ENCODE measurements at places on chromosomes 5 and 9. TPM values are rescaled to one million over a fixed set of nuclear protein-coding genes. Genes with fewer than 3 reads are reported as not detected.

The OR13J1 gene
- not detected for total RNA-seq

The AIF1L gene
- 2.7 TPM for total RNA-seq

The WWC1 gene
- 51.9 TPM for total RNA-seq

The GMCL2 gene
- not detected for total RNA-seq

The ITGA1 gene
- 49.5 TPM for total RNA-seq

The NIM1K gene
- not detected for total RNA-seq

The LTC4S gene
- 3.6 TPM for total RNA-seq

The CCDC180 gene
- total RNA-seq, result 2.9 TPM

The ADAM19 gene
- total RNA-seq, result 6.3 TPM

The CMBL gene
- 109 TPM for total RNA-seq

GRCh38 chr9:23464275-23464674 is 361.8 kb downstream of the ELAVL2 start:
- no peak for DNase-seq

DNA sequence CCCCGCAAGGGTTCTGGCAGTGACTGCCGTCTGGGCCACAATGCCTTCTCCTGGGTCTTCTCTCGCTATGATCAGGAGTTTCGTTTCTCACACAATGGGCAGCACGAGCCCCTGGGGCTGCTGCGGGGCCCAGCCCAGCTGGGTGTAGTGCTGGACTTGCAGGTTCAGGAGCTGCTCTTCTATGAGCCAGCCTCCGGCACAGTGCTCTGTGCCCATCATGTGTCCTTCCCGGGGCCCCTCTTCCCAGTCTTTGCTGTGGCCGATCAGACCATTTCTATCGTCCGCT is 7.0 kb downstream of the HDHD3 start:
- DNase-seq, result no peak

GRCh38 chr9:76020652-76021051 is 130.2 kb downstream of the PCSK5 start:
- DNase-seq, result no peak

- DNase-seq, result no peak
Measured at GRCh38 chr5:52811067-52811749, 23.5 kb downstream of the ITGA1 start.

GRCh38 chr9:121169094-121169601 is 32.5 kb downstream of the RAB14 start:
- DNase-seq, result no peak

DNA sequence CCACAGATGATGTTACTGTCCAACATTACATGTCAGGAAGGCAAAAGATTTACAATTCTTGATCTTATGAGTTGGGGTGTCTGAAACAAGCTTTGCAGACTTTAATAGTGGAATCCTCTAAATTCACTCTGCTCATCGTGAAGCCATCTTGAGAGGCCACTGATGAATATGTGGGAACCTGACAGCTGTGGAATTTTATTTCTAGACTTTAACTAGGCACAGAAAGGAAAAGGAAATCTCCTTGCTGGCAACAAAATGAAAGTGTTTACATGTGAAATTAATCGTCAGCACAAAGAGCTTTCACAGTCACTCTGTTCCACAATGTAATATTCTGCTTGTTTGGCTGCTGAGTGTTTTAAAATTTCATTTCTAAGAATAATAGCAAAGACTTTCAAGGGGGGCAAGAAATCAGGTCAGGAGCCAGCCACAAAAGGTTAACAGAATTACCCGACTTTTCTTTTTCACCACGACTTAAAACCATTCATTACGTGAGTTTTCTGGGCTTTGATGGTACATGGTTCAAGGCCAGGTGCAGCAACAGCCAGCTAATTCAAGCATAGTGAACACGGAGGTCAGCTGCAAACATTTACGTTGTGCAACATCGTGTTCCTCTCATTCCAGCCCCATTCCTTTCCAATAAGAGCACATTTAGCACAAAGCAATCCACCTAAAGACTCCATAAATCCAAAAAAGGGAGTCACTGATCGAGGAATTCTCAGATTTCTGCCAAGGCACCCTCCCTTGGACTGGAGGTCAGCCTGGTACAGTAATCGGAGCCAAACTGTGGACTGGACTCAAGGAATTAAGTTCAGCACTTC is 14.6 kb downstream of the NREP start:
- DNase-seq, result no peak

DNA sequence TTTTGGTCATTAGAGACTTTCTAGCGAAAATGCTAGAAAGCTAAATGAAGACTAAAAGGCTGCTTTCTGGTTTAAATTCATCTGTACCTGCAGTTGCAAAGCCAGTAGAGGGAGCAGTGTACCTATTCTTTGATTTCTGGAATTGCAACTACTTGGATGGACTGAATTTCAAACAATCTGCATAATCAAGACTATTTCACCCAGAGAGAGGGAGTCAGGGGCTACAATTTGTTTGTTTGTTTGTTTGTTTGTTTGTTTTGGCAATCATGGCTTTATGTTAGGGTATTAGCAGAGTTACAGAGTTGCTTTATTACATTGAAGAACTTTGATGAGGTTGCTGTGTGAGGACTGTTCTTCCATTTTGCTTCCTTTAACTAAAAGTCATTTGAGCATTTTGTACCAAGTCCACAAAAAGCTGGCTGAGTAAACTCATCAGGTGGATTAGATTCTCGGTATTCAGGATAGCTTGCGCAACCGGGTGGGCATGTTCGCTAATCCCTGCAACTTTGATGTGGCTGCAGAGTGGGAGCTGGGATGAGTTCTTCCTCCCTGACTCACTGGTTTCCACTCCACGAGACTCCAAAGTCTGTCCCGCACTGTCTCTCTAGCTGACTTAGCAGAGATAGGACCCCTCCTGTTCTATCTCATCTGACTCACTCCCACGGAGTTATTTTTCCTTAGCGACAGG is 80.0 kb upstream of the TUT7 start:
- no peak for DNase-seq

- no peak for DNase-seq
Measured at GRCh38 chr9:69818750-69819345, 1.8 kb upstream of the CFAP95 start.

GRCh38 chr5:7714697-7715096 is 136.2 kb downstream of the CFAP90 start:
- no peak for DNase-seq

DNA sequence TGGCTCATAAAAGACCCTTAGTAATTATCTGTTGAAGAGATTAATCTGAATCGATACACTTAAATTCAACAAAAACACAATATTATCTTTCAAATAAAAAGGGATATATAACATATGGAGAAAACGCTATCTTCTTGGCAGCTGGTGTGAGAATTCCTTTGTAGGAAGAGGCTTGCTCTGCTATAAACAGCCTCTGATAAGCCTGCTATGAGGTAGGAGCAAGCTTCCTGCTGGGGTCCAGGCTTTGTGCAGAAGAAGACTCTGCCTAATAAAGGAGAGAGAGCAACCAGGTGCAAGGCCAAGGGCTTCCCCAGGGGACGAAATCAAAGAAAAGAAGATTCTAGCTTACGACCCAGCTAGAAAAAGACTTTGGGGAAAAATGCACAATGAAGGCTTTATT is 43.3 kb upstream of the SSBP2 start:
- DNase-seq, result no peak

DNA sequence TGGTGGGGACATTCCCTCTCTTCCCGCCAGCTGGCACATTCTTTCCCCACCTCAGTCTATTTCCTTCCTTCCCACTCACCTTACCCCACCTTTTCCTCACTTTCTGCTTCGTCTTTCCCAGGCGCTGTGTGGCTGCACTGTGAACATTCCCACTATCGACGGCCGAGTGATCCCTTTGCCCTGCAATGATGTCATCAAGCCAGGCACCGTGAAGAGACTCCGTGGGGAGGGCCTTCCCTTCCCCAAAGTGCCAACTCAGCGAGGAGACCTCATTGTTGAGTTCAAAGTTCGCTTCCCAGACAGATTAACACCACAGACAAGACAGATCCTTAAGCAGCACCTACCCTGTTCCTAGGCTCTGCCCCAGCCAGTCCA is 7.3 kb downstream of the DNAJB5 start:
- peak; percentile 83 for DNase-seq

- DNase-seq, result no peak
Measured at GRCh38 chr5:154174091-154174490, 16.4 kb upstream of the GALNT10 start.

GRCh38 chr9:131524665-131525315 is 6.3 kb downstream of the UCK1 start:
- DNase-seq, result no peak

- no peak for DNase-seq
Measured at GRCh38 chr5:98482321-98483300, 290.9 kb upstream of the RGMB start.

DNA sequence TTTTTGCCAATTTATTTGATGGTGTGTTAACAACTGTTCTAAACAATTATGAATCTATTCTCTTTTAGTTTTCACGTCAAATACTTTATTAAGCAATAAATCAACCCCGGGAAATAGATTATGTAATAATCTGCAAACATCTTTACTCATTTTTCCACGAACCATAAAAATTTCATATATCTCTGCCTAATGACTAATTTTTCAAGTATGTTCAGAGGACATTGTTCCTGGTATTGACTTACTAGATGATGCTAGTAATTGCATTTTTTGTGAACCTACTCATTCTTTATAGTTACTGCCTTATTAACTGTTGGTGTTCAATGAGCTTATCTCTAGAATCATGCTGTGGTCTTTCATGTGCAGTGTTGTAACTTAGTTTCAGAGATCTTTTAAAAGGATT is 41.0 kb upstream of the FBN2 start:
- no peak for DNase-seq

DNA sequence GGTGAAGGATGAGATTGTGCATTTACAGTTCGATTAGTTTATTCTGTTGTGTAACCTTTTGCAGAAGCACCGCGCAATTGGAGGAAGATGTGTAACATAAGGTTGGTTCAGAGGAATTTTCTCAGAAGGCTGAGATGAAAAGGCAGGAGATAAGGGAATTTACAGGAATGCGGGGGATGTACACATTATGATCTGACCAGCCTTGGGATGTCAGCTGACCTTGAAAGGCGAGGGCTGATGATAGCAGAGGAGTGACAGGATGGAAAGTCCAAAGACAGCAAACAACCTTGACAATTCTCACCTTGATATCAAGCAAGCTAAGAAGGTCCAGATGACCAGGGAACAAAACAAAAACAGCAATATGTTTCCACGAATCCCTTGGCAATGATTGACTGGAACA is 88.8 kb downstream of the OTULIN start:
- no peak for DNase-seq

DNA sequence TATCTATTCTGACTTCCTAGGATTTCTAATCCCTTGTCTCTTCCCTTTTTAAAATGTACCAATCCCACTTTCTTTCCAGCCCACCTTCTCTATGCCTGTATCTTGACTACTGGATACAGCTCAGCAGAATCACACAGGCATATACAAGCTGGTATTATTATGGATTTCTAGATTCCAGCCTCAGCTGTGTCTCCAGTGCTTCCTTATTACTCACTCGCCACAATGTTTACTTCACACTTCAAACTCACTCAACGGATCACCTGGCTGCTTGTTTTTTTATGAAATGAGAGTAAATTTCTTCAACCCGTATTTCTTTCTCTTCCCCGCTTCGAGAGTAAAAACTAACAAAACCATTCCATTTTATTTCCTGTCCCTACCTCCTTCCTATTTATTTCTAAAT is 38.8 kb downstream of the CWC27 start:
- DNase-seq, result no peak

DNA sequence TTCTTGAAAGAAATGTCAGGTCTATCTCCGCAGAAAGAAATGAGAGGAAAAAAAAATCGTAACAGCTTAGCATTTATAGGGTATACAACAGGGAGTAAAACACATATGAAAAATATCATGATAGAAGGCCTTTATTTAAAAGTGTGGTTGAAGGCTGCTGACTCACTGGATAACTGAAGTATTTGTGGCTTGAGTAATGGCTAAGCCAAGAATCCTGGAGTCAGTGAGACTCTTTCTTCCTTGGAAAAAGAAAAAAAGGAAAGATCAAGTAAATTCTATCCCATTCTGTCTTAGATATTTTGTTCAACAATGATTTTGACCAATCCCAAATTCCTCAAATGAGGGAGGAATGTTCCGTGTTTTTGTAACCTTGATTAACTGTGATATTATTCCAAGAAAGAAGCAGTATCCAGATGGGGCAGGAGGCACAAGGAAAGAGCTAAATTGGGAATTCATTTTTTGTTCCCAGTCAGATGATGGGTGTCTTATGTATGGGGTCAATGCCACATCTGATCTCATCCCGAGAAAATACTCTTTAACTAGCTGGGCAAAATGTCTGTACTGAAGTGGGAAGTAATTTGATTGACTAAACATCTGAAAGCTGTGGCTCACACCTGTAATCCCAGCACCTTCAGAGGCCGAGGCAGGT is 64.3 kb upstream of the MYO10 start:
- no peak for DNase-seq

GRCh38 chr5:173634465-173634983 is 18.1 kb upstream of the BOD1 start:
- no peak for DNase-seq

DNA sequence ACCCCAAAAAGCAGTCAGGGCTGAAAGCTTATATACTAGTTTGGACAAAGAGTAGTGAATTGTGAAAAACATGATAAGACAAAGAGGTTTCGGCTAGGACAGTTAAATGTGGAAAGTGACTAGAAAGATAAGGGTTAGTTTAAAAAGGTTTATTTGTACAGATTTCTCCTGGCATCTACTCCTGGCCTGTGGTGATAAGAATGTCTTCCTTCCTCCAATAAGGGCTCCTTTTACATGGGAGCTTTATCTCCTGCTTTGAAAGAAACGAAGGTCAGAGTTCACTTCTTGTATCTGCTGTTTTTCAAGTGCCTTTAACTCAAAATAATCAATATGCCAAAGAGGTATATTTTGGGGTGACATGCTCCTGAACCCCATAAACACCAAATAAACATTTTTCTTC is 776.1 kb upstream of the COX7C start:
- DNase-seq, result no peak

DNA sequence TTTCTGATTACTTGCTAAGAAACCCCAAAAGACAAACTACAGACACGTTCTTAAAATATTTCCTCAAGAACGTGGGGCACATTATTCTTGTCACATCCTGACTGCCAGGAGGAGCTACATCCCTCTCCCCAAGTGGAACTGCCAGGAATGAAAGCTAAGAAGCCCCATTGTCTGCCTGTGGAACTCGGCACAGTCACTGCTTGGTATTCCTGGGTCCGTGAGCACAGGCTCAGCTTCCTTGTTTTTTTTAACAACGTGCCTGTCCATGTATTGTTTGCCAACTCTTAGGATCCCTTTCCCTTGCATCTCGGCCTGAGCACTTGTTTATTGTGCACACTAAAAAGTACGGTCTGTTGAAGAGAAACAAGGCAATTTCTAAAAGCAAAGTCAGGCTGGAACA is 47.0 kb upstream of the SELENOP start:
- no peak for DNase-seq

GRCh38 chr9:76629205-76629990 is 134.8 kb upstream of the PCA3 start:
- no peak for DNase-seq

GRCh38 chr9:136385015-136385414 is 11.5 kb upstream of the CARD9 start:
- no peak for DNase-seq
